ENCODE measurements at places on chromosomes 12 and 14. TPM values are rescaled to one million over a fixed set of nuclear protein-coding genes. Genes with fewer than 3 reads are reported as not detected.

The ZFC3H1 gene
- 61.6 TPM for total RNA-seq

The SAMD15 gene
- 0.22 TPM for total RNA-seq

The ADCY6 gene
- not detected for total RNA-seq

The P2RX2 gene
- not detected for total RNA-seq

The TMTC1 gene
- not detected for total RNA-seq

The PTCSC3 gene
- not detected for total RNA-seq

The PHC1 gene
- total RNA-seq = 17.0 TPM

The BHLHE41 gene
- total RNA-seq = not detected

The GPR162 gene
- 0.37 TPM for total RNA-seq

The CEP170B gene
- total RNA-seq = 6.1 TPM

The PIWIL1 gene
- not detected for total RNA-seq

The CELA1 gene
- total RNA-seq = not detected

The KRT80 gene
- not detected for total RNA-seq

The KCNK10 gene
- not detected for total RNA-seq

The SUDS3 gene
- total RNA-seq = 24.2 TPM

The STAB2 gene
- not detected for total RNA-seq

The TBC1D30 gene
- 0.34 TPM for total RNA-seq

The EPS8 gene
- 1.4 TPM for total RNA-seq

The ESRRB gene
- total RNA-seq = 0.30 TPM

The LRP1-AS gene
- not detected for total RNA-seq

The PLD4 gene
- total RNA-seq = not detected

The CMKLR1 gene
- total RNA-seq = not detected

The SERPINA9 gene
- total RNA-seq = not detected

The TM7SF3 gene
- 42.7 TPM for total RNA-seq

The AGAP2 gene
- 52.0 TPM for total RNA-seq

The DAO gene
- not detected for total RNA-seq

The TSPAN19 gene
- not detected for total RNA-seq

The SDR39U1 gene
- total RNA-seq = 36.6 TPM

The KRT71 gene
- not detected for total RNA-seq

The STXBP6 gene
- not detected for total RNA-seq

The AKAP3 gene
- total RNA-seq = 1.7 TPM

The SGPP1 gene
- total RNA-seq = 11.1 TPM

The IL31 gene
- total RNA-seq = not detected

Data from activated T-helper 17 cell treated with anti-CD3 and anti-CD28 coated beads, Interleukin-2, amount 50 U/mL, for 72 hours (primary cell).